ENCODE measurements at places on chromosomes 1 and 21.

GRCh38 chr1:50421768-50422674, 1.2 kb downstream of the DMRTA2 start:
- peak; percentile 30 for DNase-seq

GRCh38 chr1:110087812-110088738, 17.6 kb upstream of the ALX3 start:
- DNase-seq, result peak; percentile 64

GRCh38 chr1:206419783-206420182, 50.5 kb upstream of the IKBKE start:
- DNase-seq, result peak; percentile 89

DNA sequence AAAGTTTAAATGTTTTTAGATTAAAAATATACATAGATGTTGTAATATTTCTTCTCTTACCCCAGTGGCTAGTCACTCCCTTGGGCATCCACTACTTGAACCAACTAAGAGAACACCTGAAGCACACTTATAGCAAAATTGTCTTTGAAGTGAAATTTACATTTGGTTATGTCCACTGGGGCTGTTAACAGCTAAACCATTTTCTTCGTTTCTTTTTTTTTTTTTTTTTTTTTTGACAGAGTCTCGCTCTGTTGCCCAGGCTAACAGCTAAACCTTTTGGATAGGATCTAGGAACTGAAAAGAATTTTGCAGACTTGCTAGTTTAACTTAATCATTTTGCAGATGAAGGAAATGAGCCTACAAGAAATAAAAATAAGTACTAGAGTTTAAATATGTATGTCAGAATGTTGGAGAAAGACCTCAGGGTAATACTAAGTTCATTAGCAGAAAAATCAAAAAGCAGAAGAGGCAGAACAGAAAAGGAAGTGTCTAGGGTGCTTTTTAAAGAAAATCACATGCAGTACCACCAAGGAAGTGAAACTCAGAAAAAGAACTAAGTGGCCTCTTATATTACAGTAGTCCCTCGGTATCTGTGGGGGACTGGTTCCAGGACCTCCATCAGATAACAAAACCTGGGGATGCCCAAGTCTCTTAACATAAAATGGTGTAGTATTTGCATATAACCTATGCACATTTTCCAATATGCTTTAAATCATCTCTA, 11.8 kb downstream of the DRAM2 start:
- no peak for DNase-seq

DNA sequence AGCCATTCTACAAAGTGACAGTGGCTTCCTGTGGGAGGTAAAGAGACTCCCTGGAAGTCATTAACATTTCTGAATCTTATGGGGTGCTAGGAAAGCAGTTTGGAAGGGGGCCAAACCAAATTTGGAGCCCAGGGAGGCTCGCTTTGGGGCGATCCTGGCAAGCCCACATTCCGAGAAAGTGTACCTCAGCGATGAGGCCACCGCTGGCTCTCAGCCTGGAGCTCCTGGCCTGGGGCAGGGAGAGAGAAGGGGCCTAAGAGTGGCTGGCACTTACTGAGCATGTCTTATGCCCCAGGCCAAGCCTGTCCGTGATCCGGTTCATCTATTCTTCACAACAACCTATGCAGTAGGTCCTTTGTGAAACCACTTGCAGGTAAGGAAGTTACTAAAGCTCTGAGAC, 98.8 kb downstream of the CCDC185 start:
- DNase-seq, result peak; percentile 61

GRCh38 chr1:54864460-54865208, 22.4 kb downstream of the DHCR24 start:
- DNase-seq, result no peak

GRCh38 chr1:199182186-199182843, 543.5 kb downstream of the PTPRC start:
- no peak for DNase-seq

GRCh38 chr21:45602106-45602505, 41.4 kb upstream of the PCBP3 start:
- DNase-seq, result no peak

GRCh38 chr1:110228869-110229268, 18.8 kb downstream of the KCNC4 start:
- no peak for DNase-seq

- peak; percentile 66 for DNase-seq
These were observed 56.9 kb upstream of the TMPRSS2 start for GRCh38 chr21:41564871-41565274.

DNA sequence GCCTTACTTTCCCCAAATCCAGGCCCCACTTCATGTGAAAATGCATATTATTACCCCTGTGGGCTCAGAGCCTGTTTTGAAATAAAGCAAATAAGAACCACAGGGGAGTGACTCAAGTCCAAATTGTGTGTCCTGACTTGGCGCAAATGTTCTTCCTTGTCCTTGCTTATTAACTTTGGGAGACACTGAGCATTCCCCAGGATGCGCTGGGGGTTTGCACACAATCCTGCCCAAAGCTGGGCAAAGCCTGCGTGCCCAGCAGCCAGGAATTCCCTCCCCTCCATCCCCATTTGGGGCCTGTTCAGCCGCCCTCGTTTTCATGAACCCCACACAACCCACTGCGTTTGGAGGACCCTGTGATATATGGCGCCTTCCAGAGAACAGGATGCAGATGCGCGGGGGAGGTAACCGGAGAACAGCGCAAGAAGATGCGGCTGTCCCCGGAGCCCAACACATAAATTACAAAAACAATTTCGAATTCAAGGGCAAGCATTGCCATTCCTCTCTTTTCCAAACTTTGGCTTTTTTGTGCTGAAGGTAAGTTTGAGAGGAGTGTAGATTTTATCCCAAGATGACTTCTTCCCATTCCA, 42.4 kb upstream of the CLDN14 start:
- no peak for DNase-seq

DNA sequence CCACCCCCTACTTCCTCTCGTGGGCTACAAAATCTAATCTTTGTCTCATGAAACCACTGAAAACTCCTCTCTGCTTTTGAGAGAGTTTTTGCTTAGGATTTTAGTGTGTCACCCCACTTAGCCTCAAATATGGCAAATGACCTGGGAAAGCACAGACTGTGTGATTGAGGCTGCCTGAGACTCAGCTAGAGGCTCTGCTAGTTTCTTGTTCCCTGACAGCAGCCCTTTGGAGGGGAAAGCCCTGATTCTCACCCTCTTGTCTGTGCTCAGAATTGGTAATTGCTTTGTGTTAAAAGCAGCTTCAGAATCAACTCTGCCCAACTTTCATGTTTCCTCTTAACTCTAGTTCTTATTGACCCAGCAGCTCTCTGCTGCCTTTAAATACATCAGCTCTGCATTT, 85.6 kb upstream of the ZP4 start:
- no peak for DNase-seq

GRCh38 chr1:155389826-155390225, 69.1 kb downstream of the RUSC1 start:
- peak; percentile 34 for DNase-seq

- no peak for DNase-seq
These were observed 100.3 kb downstream of the PHTF1 start for GRCh38 chr1:113659035-113659434.

DNA sequence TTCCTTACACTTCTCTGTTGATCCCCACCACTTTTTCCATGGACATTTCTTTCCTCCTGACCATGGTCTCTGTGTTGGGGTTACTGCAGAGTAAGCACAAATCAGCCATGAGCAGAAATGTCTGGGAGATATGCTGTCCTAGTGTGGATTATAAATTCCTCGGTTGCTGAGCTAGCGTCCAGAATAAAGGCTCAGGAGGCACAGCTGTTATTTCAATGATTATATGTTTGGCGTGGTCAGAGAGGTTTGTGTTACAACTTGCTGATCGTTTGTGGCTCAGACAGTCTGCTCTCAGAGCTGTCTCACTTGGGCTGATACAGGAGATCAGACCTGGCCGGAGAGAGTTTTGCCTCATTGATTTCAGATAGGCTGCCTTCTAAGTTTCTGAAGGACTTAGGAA, 37.5 kb upstream of the LAMC2 start:
- DNase-seq, result peak; percentile 77

- DNase-seq, result no peak
These were observed 52.0 kb upstream of the GADD45A start for GRCh38 chr1:67632811-67633655.

DNA sequence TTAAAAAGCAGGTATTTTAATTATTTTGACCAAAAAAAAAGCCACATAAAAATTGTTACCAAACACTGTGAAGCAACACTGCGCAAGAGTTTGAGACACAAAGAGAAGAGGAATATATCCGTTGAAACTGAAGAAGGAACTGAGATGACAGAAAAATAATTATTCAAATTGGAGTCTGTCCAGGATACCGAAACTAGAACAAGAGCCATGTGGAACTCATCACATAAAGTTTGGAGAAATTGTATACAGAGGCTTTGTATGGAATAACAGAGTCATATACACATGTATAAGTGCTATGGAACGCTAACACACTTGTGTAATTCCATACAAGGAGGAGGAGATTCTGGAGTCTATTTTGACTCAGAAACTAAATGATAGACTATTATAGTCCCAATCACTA, 675.1 kb upstream of the ADGRL2 start:
- no peak for DNase-seq

- DNase-seq, result peak; percentile 67
These were observed 691 bp upstream of the MPZL1 start for GRCh38 chr1:167720965-167721616.

DNA sequence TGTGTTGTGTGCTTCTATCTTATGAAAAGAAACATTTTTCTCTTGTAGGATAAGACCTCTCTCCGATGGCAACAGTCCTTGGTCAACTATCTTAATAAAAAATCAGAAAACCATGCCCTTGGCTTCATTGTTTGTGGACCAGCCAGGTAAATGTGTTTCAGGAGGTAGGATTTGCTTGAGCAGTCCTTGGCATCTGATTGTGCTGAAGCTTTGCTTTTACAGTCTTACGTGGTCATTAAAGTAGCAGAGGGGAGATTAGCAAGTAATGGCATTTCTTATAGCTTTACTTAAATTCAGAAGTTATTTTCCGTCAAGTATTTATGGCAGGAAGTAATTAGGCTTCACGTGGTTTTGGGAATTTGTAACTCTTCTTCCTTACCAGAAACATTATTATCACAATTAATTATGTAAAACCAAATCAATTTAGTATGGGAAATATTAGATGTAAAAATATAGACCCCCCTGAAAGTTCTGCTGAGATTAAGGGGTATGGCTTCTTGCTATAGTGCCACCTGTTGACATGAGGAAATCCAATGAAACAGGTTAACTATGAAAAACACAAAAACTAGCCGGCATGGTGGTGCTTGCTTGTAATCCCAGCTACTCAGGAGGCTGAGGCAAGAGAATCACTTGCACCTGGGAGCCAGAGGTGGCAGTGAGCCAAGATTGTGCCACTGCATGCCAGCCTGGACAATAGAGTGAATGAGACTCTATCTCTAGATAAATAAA, 49.0 kb downstream of the MAP3K21 start:
- no peak for DNase-seq

DNA sequence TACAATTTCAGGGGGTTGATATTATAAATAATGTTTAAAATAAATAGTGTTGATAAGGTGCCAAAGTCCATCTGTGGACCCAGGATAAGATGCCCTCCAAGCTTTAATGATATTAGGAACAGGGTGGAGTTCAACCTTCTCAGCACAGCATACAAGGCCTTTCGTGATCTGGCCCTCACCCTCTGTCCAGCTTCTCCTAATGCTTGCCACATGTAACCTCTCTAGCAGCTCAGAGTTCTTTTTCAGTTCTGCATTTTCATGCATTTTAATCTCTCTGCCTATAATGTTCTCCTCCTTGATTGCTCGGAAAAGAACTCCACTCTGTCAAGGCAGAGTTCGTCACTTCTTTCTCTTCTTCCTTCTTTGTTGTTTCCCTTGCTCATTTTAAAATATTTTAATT, 21.4 kb upstream of the SMAP2 start:
- DNase-seq, result no peak

DNA sequence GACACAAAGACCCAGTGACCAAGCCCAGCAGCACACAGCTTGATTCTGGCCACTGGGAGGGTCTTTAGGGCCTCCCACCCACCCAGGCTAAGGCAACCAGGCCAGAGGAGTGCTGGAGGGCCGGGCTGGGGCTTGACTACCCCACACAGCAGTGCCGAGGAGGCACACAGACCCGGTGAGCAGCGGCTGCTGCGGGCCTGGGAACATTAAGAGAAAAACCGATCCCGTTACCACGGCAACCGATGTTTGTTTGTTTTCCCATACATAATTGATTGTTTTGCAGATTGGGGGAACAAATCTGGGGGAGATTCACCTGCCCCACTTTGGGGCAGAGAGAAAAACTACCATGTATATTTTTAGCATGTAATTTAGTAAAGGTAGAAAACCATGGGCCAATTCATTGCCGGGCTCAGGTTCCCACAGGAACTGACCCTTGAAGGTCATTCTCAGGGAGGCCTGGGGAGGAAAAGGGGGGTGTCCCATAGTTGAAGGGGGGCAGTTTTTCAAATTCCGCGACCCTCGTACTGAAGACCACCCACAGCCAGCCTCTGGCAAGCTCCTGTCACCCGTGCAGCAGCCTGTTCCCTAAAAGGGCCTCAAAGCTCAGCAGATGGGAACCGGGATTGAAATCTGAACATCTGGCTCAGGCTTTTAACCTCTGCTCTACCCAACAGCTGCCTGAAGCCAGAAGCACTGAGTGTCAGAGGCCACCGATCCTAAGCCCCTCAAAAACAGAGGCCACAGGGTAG, 35.3 kb downstream of the CHD5 start:
- no peak for DNase-seq

- DNase-seq, result peak; percentile 88
These were observed 152.2 kb downstream of the SIPA1L2 start for GRCh38 chr1:232477728-232478127.

DNA sequence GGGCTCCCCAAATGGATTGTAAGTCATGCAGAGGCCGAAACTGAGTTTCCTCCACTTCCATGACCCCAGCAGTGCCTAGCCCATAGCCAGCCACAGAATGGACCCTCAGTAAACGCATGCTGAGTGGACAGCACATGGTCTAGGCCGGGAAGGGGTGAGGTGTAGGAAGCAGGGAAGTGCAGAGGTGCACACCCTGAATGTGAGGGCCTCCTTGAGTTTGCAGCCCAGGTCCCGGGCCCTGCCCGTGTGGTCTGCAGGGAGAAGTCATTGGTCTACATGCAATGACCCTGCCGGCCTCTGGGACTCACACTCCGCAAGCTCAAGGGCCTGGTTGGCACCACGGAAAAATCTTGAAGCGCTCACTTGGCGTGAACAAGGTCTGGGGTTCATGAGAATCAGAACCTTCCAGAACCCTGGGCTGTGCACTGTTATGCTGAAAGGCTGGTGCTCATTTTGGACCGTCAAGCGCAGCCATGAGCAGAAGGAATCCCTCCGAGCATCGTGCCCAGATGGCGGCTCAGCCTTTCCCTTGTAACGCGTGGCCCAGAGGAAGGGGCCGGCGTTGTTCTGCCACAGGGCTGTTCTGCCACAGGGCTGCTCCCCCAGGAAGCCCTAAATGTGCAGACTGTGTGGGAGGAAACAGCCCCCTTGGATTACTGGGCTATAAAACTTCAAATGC, 66.4 kb downstream of the PSMG1 start:
- DNase-seq, result no peak

DNA sequence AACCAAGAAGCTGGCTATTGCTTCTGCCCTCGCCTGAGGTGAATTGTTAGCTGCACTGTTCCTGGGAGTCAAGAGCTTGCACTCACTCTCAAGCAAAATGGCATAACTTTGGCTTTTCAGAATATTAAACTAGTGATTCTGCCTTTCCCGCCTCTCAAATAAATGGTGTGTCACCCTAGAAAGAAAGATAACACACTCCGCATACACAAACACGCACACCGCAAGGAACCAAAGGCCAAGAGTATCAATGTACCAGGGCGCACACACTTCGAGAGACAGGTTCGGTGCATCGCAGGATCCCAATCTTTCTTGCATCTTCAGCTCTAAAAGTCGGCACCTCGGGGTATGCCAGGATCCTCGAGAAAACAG, 470 bp upstream of the RTCA start:
- peak; percentile 9 for DNase-seq

GRCh38 chr1:87044424-87044823, 130.0 kb downstream of the HS2ST1 start:
- no peak for DNase-seq
